ENCODE measurements at places on chromosomes 7 and 10.

GRCh38 chr10:3654496-3654895, 130.5 kb downstream of the KLF6 start:
- DNase-seq, result no peak

DNA sequence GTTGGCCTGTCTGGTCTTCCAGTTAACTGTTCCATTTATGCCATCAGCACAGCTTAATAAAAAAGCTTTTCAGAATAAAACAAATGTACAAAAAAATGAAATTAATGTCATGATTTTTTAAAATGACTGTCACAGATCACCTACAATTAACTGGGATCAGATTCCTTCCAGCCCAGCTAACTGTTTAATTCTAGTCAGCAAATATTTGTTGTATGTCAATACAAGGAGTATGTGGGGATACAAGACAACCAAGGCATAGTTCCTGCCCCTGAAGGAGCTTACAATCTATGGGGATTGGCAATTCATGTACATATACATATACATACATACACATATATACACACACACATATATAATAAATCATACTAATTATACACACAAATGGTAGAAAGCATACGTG, 16.5 kb downstream of the SGCE start:
- no peak for DNase-seq

DNA sequence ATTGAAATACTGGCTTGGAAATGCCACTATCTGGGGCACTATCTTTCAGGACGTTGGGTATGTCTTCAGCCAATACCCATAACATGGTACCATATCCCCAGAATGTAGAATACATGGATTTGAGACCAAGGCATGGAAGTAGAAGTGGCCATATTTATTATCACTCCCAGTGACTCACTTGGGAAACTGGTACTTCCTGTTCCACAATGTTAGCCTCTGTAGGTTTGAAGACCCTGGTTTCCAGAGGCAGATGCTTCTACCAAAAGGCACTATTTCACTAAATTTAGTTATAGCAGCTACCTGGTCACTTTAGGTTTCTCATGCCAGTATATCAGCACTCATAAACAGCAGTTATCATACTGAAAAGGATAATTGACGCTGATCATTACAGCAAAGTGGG, 184.2 kb downstream of the CCDC71L start:
- DNase-seq, result no peak

DNA sequence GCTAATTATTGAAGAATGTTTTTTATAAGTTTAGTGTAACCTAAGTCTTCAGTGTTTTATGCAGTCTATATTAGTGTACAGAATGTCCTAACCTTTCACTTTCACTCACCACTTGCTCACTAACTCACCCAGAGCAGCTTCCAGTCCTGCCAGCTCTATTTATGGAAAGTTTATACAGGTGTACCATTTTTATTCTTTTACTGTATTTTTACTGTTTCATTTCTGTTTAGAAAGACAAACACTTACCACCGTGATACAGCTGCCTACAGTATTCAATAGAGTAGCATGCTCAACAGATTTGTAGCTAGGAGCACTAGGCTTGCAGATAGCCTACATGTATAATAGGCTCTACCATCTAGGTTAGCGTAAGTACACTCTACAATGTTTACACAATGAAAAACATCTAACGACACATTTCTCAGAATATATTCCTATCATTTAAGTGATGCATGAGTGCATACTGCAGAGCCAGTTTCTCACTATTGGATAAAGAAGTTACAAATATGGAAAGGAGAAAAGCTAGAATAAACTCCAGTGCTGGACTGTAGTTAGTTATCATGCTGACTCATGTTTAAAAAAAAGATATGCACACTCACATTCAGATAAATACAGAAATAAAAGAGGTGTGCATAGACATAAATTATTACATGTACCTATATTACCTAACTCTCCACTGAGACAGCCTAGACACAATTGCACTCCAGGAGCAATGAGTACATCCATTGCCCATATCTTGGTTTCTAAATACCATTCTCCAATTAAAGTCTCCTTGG, 30.4 kb downstream of the STEAP1B start:
- no peak for DNase-seq

DNA sequence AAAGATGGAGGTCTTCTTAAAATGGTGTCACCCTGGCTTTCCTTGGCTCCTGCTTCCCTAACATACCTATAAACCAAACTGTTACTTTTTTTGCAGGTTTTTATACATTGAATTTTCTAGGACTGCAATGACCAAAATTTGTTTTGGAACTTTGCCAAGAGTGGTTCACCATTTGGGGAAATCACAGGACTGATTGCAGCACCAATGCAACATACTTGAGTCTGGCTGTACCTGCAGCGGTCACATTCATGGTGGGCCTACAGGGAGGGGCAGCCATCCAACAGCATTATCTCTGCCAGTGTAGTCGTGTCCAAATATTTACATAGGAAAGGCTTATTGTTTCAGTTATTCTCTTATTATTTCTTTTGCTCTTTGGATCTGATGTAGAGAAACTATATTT, 69.0 kb downstream of the HACD1 start:
- no peak for DNase-seq

GRCh38 chr10:14635043-14635710, 139.5 kb downstream of the FAM107B start:
- no peak for DNase-seq

DNA sequence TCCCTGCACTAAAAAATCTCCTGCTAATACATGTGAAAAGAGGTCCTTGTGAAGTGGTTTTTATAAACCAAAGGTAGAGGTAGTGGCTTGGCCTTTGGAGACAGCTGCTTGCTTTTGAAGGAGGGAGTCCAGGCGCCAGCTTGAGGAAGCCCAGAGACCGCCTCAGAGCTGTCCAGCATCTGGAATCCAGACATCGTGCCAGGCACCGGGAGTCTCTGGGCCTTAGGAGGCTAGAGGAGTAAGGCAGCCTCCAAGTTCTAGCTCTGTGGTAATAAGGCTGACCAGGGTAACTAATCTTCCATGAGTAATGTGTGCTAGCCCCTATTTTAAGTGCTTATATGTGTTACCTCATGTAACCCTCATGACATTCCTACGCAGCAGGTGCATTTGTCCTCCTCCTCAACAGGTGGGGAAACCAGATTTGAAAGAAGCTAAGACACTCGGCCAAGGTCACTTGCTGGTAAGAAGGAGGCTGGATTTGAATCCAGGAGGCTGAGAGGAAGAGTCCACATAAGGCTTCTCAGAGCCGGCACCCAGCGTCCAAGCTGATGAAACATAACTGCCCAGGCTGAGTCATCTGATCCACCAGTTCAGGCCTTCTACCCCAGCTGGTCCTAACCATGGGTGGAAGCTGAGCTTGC, 26.1 kb downstream of the PRLHR start:
- no peak for DNase-seq

DNA sequence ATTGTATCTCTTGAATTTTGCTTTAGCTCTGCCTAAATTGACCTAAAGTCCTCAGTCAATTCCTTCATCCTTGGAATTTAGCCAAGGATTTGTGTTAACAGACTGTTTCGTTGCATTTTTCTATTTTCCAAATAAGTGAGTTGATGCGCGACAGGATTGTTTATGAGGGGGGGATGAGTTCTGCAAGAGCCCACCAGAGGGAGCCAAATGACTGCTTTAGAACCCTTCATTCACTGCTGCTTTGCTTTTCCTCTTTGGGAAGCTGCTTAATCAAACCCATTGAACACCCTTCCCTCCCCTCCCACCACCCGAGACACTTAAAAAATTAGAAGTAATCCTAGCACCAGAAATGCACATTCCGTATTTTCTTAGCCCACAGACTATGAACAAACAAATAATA, 33.7 kb upstream of the PTF1A start:
- DNase-seq, result peak; percentile 77

DNA sequence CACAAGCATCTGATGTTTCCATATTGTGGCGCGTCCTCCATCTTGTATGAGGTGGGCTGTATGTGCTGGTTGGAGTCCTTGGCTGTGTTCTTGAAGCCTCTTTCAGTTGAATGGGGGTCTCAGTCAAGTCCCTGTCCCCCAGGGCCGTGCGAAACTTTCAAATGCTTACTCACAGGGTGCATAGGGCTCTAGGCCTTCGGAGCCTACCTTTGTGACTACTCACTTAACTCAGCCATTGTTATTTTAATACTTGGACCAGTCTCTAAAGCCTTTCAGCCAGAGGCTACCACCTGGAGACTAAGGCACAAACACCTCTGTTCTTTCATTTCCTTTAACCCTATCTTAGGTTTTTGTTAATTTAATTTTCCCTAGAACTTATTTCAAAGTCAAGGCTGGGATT, 785.9 kb downstream of the GATA3 start:
- no peak for DNase-seq

- no peak for DNase-seq
Observed at GRCh38 chr7:130299866-130300265, 6.9 kb downstream of the CPA4 start.

GRCh38 chr7:108351729-108352131, 104.5 kb downstream of the NRCAM start:
- no peak for DNase-seq

DNA sequence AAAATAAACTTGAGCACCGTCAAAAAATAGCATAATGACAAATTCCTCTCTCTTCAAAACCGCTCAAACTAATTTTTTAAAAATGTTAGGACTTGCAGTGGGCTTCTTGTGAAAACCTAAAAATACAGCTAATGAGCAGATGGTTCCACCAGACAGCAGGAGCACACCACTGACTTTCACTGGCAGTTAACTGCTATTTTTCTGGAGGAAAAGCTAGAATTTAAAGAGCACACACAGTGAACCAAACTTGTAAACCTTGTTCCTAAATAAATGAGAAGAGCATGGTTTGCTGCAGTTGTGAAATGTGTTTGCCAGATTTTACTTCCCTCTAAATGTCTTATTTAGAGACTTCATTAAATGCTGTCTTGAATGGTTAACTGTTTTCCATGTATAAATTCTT, 143.9 kb downstream of the RAPGEF5 start:
- DNase-seq, result no peak

DNA sequence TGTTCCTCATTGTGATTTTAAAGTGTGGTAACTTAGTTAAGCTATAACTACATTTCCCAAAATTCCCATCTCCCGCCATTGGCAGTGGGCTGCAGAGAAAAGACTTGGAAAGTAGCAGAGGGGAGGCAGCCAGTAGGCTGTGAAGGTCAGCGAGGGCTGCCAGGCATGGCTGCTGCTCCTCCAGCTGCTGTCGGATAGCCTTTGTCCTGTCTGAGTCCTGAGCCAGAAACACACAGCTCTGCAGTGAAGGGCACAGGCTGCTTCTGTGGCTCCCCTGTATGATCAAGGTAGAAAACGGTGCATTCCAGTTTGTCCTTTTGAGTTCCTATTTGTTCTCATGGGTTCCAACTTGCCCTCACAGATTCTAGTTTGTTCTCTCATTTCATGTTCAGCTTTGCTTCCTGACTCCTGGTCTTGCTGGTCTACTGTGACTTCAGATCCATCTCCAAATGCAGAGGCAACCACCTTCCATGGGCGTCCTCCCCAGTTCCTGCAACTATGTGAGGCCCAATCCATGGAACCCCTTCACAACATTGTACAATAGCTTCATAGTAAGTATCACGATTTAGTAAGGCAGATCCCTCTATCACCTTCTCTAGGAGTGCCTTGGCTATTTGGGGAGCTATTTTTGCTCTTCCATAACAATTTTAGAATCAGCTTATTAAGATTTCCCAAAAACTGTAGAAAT, 31.7 kb downstream of the SYPL1 start:
- DNase-seq, result no peak

DNA sequence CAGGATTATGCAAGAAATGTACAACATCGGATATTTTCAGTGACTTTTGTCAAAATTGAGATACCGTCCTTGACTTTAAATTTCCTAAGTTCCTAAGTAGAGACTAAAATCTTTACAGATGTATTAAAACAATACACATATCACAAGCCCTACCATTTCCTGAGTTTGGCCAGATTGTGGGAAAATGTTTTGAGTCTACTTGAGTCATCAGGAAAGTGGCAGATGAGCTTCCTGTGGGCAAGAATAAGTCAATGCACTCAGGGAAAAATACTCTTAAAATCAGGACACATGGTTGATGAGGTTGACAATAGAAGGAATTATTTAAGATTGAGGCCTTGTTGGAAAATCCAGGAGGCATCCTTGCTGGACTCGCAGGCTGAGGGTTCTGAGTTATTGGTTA, 162.5 kb downstream of the SNX10 start:
- DNase-seq, result no peak

- DNase-seq, result no peak
Observed at GRCh38 chr10:5559642-5560141, 34.9 kb downstream of the CALML3 start.

- no peak for DNase-seq
Observed at GRCh38 chr10:48505394-48506112, 99.3 kb downstream of the ARHGAP22 start.

- DNase-seq, result peak; percentile 70
Observed at GRCh38 chr7:149670288-149670687, 103.1 kb downstream of the ZNF467 start.

DNA sequence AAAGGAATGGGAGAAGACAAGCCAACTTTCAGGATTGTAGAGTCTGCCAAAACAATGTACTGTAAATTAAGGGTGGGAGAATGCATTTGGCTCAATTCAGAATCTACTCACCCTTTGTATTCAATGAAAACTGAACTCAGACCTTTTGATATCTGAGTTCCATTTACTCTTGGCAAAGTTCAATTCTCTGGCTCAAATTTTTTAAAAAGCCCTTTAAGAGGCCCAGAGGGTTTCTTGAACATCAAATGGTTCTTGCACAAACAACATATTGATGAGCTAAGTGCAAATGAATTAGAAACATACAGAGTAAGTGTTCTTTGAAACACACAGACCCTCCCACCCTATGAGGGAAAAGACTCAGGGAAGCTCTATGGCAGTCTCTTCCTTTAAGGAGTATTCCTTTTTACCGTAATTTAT, 5.2 kb upstream of the XPNPEP1 start:
- no peak for DNase-seq

DNA sequence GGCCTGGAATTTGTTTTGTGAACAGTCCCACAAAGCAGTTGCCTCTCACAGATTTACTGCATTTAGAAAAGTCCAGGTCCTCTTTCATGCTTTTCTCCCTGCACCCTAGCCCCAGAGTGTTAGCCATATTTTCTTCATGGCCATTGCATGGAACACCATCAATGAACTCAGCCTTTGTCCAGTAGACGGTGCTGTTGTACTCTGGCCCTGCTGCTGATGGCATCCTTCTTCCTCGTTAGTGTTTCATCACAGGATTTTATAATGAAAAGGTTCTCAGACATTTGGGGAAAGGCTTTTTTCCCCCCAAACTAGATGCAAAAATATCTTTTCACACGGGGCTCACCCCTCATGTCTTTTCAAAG, 93.0 kb upstream of the SLC25A13 start:
- peak; percentile 70 for DNase-seq

- no peak for DNase-seq
Observed at GRCh38 chr10:61964059-61964709, 62.7 kb downstream of the ARID5B start.

DNA sequence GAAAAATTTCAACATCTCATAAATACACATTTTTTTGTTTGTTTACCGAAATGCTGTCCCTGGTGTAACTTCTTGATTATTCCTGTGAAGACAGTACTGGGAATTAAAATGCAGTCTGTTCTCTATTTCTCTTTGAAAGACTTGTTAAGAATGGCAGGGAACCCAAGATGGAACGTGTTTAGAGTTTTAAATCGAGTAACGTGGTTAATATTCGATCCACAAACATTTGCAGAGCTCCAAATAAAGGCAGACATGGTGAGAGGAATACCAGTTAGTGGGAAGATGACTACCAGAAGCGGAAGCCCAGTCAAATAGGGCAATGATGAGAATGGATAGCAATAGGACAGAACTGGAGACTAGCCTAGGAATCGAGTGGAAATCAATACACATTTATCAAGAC, 6.7 kb downstream of the PON3 start:
- peak; percentile 38 for DNase-seq

GRCh38 chr10:92696606-92697383, 7.0 kb downstream of the HHEX start:
- no peak for DNase-seq
